Esophagus muscularis mucosa (tissue), 4 donors: ENCODE measurements at places on chromosomes 3 and 15. TPM values are rescaled to one million over a fixed set of nuclear protein-coding genes. Genes with fewer than 3 reads are reported as not detected.
A peak's percentile ranks its signal among the peaks of the same experiment; 100 is the strongest.

The SYNM gene
- 2,394 TPM for total RNA-seq

The GLDN gene
- 9.9 TPM for total RNA-seq

The SAMMSON gene
- 2.1 TPM for total RNA-seq

GRCh38 chr3:29415482-29416223 is 134.8 kb downstream of the RBMS3 start:
- no peak for DNase-seq

DNA sequence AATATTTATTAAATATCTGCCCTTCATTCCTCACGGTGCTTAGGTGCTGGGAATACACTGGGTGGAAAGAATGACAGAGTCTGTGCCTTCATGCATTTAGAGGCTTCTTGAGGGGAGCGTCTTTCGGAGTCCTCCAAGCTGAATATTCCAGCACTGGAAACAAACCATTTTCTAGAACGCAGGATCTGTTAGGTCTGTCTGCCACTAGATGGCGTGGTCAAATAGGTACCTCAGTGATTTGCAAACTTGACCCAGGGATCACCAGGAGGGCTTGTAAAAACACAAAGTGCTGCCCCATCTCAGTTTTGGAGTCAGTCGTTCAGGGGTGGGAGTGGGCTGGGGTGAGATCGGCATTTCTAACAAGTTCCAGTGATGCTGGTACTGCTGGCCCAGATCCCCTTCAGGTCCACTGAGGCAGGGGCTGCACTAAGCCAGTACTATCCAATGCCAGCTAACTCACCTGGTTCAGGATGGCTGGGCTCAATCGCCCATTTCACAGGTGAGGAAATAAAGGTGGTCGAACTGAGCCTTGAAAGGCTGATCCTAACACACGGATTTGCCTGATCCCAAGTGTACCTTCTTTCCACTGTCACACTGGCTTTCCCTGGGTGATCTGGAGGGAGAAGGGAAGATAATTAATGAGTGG is 14.8 kb downstream of the ARNT2 start:
- no peak for DNase-seq

The ELL3 gene
- total RNA-seq: 3.2 TPM

DNA sequence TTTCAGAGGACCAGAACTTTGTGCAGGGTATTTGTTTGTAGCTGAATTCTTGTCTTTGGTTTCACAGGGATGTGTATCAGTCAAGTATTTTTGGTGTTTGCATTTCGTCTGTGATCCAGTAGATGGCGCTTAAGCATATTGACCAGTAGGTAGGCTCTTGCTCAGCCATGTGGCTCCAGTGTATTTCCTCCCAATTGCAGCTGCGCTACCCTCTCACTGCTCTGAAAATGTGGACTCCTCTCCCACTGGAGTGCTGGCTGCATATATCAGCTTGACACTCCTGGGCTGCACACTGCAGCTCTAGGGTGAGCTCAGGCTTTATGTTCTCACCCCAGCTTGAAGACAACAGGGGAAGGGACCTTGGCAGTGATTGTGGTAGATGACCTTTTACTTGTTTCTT is 1264.3 kb upstream of the ALCAM start:
- DNase-seq: no peak

The ZNF774 gene
- total RNA-seq: 1.5 TPM

The MAP1A gene
- 32.4 TPM for total RNA-seq

The GABRR3 gene
- total RNA-seq: not detected

GRCh38 chr3:23611737-23612295 is 193.9 kb upstream of the UBE2E1 start:
- no peak for DNase-seq

DNA sequence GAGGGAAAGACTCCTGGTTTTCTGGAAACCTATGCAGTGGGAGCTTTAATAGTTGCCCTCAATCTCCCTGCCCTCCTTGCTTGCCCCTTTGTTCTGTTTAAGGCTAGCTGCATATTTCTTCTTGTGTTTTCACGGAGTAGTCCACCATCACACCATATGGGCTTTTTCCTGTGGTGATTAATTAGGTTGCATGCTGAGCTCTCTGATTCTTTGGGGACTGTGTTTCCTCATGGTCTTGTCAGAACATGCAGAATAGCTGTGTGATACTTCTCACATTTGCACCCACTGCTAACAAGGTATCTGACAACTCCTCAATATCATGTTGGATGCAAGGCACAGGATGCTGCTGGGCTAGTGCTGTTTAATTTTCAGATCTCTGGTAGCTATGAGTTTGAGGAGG is 139.6 kb downstream of the PTPRG start:
- DNase-seq: no peak

The SAXO2 gene
- 1.7 TPM for total RNA-seq

DNA sequence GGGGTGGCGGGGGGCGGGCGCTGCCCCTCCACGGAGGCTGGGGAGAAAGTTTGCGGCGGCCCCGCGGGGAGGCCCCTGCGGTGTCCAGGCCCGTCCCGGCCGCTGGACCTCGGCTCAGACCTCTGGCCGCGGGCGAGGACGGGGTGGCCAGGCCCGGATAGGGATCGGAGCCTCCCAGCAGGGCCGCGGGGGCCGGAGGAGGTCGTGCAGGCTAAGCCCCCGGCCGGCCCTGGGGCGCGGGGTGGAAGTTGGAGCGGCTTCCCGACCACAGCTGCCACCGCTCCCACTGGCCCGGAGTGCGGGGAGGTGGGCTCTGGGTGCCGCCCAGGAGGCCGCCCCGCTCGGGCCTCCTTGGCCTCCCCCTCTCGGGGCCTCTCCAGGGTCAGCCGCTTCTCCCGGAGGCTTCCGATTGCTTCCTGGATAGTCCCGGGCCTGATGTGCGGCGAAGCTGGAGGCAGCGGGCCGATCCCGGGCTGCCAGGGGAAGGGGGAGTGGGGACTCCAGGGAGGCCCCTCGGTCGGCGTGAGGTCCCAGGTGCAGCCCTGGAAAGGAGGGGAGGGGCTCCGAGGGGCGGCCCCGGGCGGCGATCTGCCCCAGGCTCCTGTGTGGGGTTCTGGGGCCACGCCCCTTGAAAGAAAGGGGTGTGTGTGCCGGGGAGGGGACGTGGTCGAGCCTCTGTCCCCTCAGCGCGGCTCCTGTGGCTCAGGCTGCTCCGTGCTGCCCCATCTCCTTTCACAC is 907 bp downstream of the PLXNA1 start:
- no peak for DNase-seq

The FBXL22 gene
- 81.6 TPM for total RNA-seq

- DNase-seq: no peak
Observed at GRCh38 chr3:15787526-15787925, 10.3 kb downstream of the ANKRD28 start.

The GOLGA6L4 gene
- total RNA-seq: 0.50 TPM

The GOLGA8Q gene
- 1.8 TPM for total RNA-seq

- no peak for DNase-seq
Observed at GRCh38 chr3:31934018-31934417, 47.0 kb downstream of the OSBPL10 start.

- no peak for DNase-seq
Observed at GRCh38 chr3:13024765-13025065, 48.5 kb downstream of the IQSEC1 start.

DNA sequence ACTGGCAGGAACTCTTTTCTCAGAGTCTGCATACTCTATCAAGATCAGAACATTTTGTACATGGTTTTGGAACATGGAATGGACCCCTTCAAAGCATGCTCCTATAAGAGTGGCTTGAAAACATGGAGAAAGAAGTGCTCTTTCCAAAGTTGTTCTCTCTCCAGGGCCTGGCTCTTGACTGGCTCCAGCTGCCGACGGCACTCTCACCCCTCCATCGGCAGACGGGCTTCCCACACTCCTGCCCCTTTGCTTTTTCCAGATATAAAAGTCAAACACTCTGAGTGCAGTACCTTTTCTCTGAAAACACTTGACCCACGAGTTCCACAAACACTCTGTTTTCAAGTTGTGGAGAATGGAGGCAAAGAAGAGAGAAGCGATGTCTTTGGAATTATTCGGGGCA is 72.5 kb upstream of the ONECUT1 start:
- DNase-seq: no peak

DNA sequence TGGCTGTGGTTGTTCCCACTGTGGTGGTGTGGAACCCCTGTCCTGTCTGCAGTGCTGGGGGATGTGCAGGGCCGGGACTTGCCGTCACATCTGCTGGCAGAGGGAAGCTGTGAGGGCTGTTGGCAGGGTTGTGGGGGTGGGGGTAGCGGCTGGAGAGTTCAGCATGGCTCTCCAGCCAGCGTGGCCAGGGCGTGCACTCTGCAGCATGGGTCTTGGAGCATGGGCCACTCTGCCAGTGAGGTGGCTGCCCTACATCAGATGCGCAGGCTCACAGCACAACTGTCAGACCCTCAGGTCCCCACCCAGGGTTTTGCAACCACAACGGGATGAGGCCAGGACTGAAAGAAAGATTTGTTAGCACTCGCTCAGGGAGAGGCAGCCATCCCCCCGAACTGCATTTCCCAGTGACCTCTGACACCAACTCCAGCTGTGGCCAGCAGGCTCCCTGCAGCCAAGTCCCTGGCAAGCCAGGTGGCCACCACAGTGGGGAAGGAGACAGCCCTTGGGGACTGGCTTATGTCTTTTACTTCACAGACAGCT is 237.7 kb upstream of the LYSMD4 start:
- no peak for DNase-seq

The ZMYND10 gene
- 0.57 TPM for total RNA-seq

The TAMM41 gene
- 6.9 TPM for total RNA-seq

The SLC51A gene
- not detected for total RNA-seq

The ZNF501 gene
- total RNA-seq: 6.6 TPM

The ZNF385D gene
- total RNA-seq: 8.3 TPM

- no peak for DNase-seq
Observed at GRCh38 chr15:46450810-46451182, 816.0 kb downstream of the SQOR start.

The GOLGA8S gene
- total RNA-seq: under 0.01 TPM

GRCh38 chr3:108251844-108252243 is 29.6 kb upstream of the IFT57 start:
- no peak for DNase-seq

The AHSG gene
- total RNA-seq: not detected

The LIPC gene
- 0.06 TPM for total RNA-seq

The NCBP2 gene
- 41.6 TPM for total RNA-seq

The GPR149 gene
- total RNA-seq: not detected

The FURIN gene
- total RNA-seq: 79.4 TPM

DNA sequence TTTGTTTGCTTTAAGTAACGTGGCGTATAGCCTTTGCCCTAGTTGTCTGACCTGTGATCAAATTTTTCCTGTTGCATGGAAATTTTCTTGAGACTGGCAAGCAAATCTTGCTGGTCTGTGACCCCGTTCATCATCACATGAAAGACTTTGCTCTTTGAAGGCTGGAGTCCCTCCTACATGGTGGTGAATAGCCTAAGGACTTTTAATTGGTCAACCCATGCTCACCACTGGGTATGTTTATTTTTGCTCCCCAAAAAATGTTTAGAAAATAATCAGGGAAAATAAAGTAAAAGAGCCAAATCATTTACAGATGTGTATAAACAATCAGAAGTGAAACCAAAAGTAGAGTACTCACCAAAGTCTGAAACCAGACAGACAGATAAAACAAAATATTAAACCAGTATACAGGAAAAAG is 1075.3 kb upstream of the ALCAM start:
- no peak for DNase-seq

- no peak for DNase-seq
Observed at GRCh38 chr15:40992241-40992741, 39.0 kb downstream of the CHAC1 start.

DNA sequence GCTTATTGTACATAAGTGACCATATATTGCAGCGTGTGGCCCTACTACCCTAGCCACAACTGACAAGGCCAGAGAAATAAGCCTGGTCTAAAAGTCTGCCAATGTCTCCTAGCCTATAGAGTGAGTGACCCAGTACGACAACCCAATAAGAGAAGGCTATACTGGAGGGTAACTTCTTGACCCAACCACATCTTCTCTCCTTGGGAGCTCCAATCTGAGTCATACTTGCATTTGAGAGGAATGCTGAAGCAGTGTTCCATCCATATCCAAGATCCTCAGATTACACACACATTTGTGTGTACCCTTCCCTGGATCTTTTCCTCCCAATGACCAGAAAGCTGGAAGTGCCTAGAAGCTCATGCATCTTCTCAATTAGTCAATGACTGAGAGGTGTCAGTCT is 11.3 kb upstream of the STT3B start:
- no peak for DNase-seq

- no peak for DNase-seq
Observed at GRCh38 chr3:44284949-44285348, 43.3 kb downstream of the TOPAZ1 start.

DNA sequence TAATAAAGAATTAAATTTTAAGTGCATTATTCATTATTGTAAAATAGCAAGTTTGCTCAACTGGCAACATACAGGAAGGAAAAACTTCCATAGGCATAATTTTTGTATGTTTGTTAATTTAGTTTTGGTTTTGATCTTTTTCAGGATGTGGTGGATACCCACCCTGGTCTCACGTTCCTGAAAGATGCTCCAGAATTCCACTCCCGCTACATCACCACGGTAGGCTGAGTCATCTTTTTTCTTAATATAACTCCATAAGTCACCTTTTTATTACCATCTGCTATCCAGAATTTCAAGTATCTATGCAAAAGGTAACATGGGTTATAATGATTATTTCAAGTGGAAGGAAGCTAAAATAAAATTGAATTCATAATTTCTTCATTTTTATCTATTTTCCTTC is 104.8 kb downstream of the PPP2R3A start:
- no peak for DNase-seq

The CORO2B gene
- 8.9 TPM for total RNA-seq

- no peak for DNase-seq
Observed at GRCh38 chr3:66507423-66508260, 6.8 kb upstream of the LRIG1 start.

The CCR9 gene
- total RNA-seq: not detected

DNA sequence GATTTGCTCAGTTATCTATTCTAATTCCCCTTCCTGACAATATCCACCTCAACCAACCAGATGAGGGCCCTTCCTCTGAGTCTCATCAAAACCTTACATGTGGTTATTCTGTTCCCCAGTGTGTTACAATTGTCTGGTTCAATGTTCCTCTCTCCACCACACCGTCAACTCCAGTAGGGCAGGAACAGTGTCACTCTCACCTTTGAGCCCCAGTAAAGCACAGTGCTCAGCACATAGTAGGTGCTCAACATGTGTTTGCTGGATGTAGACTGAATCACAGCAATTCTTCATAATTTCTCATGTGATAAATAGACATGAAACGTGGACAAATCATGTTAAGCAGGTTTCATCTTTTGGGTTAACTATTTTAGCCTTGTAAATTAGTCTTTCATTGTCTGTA is 103.0 kb upstream of the EIF1B start:
- peak; percentile 5 for DNase-seq

The OSTN gene
- not detected for total RNA-seq

The LSAMP gene
- 2.0 TPM for total RNA-seq

GRCh38 chr3:193780397-193780796 is 187.4 kb downstream of the OPA1 start:
- DNase-seq: no peak

- DNase-seq: no peak
Observed at GRCh38 chr3:173249457-173249856, 108.4 kb upstream of the SPATA16 start.

The BUB1B gene
- total RNA-seq: 1.3 TPM

DNA sequence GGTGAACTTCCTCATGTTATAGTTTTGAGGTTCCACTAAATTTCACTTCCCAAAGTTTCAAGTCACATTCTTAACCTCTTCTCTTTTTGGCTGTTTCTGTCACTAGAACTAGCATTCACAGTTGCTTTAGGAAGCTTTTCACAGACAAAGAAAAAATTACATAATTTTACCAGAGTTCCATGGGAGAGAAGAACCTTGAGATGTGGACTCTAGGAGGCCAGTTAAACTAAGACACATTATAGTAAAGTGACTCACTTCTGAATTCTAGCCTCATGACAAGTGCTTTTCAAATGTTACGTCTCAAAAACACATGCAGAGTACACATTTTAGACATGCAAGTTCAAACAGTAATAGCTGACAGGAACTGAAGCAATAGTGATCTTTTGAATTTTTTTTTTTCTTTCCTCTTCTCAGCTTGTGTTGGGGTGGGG is 39.9 kb upstream of the LRTM1 start:
- DNase-seq: no peak

The KCNH8 gene
- 0.42 TPM for total RNA-seq
